ENCODE measurements at places on chromosomes 16 and 17.

DNA sequence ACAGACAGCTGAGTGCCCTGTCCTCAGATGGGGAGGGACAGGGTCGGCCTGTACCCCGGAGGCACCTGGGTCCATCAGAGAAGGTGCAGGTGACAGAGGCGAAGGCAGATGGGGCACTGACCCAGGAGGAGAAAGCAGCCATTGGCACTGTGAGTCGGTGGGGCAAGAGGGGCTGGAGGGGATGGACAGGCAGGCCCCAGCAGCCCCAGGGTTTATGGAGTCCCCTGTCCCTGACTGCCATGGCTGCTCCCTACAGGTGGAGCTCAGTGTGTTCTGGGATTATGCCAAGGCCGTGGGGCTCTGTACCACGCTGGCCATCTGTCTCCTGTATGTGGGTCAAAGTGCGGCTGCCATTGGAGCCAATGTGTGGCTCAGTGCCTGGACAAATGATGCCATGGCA is 32.1 kb downstream of the ANKRD40 start:
- DNase-seq, result no peak

DNA sequence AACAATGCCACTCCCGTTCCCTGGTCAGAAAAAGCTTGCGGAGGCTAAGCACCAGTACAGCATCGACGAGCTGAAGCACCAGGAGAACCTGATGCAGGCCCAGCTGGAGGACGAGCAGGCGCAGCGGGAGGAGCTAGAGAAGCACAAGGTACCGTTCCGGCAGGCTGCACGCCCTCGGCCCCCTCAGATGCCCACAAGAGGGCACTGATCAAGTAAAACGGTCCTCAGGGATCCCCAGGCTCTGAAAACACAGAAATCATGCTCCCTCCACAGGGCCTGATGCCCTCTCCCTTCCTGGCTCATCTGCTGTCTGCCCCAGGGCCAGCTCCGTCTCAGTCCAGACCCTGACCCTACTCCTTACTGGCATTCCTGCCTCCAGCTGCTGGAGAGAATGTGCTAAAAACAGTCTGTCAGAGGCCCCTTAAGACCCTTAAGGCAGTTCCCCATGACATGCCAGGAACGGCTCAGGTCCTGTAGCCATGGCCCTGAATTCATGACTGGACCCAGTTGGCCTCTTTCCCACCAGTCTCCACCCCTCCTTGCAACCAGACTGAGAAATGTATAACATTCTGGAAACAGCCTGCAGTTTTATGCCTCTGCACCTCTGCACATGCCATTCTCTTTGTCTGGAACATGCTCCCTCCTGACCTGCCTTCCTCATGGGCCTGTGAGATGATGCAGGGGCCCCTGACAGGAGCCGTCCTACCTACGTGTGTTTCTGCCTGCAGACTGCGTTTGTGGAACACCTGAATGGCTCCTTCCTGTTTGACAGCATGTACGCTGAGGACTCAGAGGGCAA is 21.8 kb downstream of the DRC3 start:
- peak; percentile 42 for DNase-seq

DNA sequence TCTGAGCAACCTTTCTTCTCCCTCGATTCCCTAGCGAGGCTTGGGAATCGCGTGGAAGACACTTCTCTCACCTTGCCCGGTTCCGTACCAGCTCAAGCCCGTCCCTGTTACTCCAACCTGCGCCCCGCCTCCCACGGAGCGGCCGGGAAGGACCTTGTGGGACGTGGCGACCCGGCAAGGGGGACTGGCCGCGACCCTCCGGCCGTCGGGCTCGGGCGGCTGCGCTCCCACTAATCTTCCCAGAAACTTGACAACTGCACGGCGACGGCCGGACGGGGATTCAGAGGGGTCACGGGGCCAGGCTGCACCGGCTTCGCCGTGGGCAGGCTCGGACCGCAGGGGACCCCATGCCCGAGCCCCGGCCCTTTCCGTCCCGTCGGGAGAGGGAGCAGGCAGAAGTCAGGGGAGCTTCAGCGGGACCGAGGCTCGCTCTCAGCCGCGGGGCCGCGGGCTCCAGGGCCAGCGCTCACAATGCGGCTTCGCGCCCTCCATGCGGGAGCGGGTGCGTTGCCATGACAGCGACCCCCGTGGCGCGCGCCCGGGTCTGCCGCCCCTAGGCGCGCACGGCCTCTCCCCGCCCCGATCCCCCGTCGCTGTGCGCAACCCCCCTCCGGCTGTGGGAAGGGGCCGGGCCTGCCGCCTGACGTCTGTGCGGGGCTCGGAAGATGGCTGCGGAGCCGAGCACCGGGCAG is at the start of gene SGSM2:
Gene SGSM2, plus strand, starts transcription at position 650 of the 692 bp plus-strand sequence. CDS start 188 bp downstream, outside the sequence.
- DNase-seq, result peak; percentile 76

DNA sequence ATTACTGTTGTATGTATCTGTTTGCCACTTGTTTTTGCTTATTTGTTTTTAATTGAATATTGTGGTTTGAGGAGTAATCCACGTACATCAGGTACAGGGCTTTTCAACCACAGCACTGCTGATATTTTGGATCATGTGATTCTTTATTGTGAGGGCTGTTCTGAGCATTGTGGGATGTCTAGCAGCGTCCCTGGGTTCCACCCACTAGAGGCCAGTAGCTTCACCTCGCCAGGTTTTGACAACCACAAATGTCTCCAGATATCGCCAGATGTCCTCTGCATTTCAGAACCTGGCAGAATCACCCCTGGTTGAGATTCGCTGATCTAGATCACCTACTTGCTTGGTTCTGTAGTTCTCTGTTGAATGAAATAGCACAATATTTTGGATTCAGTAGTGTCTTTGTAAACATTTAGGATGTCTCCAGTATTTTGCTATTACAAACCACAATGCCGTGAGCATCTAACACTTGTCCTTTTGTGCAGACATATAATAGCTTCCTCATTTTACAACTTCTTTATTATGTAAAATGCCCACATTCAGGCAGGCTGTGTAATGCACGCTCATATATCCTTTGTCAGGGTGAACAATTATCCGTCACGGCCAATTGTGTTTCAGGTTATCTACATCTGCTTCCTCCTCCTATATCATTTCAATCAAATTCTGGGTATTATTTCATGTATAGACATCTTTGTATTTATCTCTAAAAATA is 380.3 kb downstream of the SNX29 start:
- no peak for DNase-seq

- DNase-seq, result no peak
Observed at GRCh38 chr17:63843910-63844677, 1.6 kb upstream of the SMARCD2 start.

- no peak for DNase-seq
Observed at GRCh38 chr17:13030056-13030455, 12.2 kb upstream of the ELAC2 start.

DNA sequence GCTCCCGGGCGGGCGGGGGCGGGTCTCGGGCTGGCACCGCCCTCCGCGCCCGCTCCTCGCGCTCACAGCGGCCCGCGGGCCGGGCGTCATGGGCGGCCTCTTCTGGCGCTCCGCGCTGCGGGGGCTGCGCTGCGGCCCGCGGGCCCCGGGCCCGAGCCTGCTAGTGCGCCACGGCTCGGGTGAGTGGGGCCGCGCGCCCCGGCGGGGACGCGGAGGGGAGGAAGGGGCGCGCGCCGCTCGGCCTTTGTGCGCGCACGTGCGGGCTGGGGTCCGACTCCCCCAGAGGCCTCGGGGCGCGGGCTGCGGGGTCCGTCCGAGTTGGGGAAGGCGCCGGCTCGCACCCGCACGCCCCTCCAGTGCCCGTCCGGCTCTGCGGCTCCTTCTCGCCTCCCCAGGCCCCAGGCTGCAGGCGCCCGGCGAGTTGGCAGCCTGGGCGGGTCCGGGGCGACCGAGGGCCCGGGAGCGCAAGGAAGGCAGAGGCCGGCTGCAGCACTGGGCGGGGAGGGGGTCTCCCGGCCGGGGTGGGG is at the start of gene NME4:
Gene NME4, plus strand, starts transcription at position 65 of the 527 bp plus-strand sequence. Its CDS starts 24 bp downstream, at position 89.
- no peak for DNase-seq

DNA sequence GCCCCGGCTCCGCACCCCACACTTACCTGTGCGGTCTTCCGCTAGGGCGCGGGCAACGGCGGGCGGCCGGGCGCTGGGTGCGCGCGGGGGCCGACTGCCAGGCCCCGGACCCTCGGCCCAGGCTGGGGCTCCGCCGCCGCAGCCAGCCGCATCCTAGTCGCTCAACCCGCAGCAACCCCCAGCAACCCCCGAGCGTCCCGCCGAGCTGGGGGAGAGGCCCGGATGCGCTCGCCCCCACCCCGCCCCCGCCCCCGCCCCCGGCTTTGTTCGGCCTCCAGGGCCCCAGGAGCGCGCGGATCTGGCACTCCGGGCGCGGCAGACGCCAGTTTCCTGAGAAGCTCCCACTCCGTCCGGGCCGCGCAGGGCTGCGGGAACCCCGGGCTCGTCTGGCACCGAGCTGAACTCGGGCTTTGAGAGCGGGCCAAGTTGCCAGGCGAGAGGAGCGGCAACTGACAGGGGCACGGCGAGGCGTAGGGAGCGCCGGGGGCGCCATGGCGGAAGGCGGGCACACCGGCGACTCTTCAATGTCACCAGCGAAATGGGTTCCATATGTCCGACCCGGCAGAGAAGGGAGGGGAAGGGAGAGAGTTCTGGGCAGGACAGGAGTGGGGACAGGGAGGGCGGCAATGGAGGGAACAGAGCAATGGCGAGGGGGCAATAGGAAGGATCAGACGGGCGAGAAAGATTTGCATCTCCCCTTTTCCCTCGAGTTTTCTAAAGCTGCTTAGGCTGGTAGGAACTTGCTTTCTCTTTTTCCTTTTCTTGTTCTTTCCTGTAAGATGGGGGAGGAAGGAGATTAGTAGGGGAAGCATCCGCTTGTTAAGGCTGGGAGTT is 13.7 kb downstream of the HOXB4 start:
- no peak for DNase-seq

DNA sequence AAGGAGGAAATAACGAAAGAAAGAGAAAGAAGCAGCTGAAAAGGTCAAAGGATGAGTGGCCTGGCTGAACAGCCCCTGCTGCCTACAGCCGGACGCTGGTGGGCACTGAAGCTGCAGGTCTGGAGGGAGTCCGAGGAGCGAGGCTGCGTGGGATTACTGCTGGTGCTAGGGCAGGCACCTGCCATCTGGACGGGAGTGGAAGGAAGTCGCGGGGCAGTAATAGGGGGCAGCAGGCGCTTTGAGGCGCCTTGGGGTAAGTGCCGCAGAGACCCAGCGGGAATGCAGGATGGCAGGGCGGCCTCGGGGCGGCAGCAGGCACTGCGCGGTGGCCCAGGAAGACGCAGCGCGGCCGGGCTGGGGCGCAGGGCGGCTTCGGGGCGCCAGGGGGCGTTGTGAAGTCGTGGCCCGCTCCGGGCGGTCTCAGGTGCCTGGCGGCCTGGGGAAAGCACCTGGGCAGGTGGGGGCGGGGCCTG is 303 bp upstream of the SCNN1G start:
- peak; percentile 85 for DNase-seq

GRCh38 chr17:40648384-40648968 is 858 bp upstream of the SMARCE1 start:
- no peak for DNase-seq

DNA sequence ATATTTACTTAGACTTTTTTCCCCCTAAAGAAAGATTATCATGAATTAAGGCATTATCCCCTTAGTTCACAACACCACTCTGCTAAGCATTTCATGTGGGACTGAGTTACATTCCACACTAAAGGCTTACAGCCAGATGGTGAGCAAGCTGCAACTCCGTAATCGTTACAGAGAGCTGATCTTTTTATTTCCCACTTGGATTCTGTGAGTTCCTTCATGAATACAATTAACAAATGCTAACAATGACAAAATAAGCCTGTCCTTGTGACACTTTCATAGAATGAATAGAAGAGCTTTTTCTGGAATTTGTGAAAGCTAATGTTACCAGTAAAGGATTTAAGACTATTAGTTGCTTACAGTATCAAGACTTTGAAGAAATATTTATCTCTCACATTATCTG is 8.7 kb downstream of the OGFOD1 start:
- DNase-seq, result no peak

DNA sequence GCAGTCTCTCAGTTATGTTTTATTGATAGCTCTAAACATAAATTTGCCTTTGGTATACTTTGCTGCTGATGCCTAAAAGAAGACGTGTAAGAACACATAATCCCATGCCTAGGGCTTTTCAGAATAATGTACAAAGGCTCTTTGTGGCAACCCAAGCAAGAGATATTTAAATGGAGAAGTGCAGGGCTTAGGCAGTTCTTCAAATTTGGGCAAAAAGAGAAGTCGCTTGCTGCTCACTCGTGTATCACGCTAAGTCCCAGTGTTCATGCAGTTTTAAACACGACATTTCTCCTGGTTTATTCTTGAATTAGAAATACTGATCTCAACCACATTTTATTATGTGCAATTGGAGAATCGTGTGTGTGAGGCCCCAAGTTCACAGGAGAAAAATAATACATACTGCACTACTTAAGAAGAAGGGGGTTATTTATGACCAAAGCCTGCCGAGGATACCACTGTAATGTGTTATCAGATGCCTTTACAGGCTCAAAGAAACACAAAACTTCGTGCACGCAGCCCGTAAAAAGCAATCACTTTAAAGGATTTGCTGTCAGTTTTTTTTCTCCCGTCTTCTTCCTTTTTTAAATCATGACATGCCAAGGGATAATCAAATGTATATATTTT is 22.5 kb upstream of the IRX6 start:
- no peak for DNase-seq

- peak; percentile 69 for DNase-seq
Observed at GRCh38 chr16:67917852-67918236, 13.8 kb downstream of the CTRL start.

DNA sequence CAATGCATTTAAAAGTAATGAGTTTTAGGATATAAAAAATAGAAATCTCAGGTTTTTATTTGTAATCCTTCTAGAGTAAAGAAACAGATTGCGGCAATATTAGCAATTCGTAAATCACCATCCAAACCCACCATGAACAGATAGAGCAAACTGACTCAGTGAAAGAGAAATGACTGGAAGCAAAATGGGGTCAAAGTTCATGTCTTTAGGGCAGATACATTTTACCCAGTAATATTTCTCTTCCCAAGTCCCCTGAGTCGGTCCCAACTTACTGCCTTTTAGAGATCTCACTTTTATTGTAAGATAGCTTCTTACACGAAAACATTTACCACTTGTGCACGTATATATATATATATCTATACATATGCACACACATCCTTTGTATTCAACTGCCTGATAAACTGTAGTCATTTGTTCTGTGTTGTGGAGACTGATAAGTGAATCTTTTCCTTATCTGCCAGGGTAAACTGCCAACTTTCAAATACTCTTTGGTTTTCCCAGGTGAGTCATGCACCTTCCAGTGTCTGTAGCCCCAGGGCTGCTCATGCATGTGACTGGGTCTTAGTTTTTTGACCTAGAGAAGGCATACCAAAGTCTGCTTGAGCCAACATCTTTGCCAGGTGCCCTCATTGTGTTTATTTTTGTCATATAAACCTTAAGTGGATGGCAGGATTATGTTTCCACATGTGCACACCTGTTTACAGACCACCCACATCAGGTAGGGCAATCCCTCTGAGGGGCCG is 7.8 kb upstream of the IRF8 start:
- peak; percentile 20 for DNase-seq

- no peak for DNase-seq
Observed at GRCh38 chr16:22397931-22398330, 23.5 kb upstream of the CDR2 start.

DNA sequence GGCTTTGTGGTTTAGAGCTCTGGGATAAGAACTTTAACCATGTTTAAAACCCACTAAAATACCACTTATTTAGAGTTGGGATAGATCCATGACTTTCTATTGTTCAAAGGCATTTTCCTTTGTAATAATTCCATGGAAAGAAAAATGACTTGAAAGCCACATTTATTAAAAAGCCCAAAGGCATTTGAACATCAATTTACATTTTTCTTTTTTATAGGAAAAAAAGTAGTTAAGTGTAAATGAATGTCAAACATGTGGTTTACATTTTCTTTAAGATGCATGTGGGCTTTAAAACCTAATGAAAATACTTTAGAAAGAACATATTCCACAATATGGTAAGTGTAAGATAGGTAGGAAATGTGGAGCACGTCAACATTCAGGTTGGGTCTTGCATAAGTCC is 443.2 kb downstream of the TOX3 start:
- DNase-seq, result no peak

GRCh38 chr17:78408476-78409050 is 30.1 kb downstream of the PGS1 start:
- DNase-seq, result no peak
